ENCODE measurements at places on chromosomes 12 and 14.

- DNase-seq: no peak
These were observed 39.1 kb downstream of the ADCK1 start for GRCh38 chr14:77838831-77839511.

DNA sequence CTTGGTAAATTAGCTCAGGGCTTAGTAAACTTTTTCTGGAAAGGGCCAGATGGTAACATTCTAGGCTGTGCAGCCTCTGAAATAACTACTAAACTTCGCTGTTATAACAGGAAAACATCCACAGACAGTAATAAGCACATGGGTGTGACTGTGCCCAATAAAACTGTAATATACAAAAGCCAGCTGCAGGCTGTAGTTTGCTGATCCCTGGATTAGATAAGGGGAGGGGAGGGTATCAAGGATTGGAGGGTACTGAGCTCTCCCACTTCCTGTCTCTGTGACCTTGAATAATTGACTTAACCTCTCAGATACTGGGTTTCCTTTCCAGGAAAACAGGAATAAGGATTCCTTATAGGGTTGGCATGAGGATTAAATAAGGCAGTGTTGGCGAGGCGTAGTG lies 81.2 kb downstream of the CCDC60 start:
- no peak for DNase-seq

GRCh38 chr12:106074706-106075392 lies 63.9 kb downstream of the NUAK1 start:
- no peak for DNase-seq

DNA sequence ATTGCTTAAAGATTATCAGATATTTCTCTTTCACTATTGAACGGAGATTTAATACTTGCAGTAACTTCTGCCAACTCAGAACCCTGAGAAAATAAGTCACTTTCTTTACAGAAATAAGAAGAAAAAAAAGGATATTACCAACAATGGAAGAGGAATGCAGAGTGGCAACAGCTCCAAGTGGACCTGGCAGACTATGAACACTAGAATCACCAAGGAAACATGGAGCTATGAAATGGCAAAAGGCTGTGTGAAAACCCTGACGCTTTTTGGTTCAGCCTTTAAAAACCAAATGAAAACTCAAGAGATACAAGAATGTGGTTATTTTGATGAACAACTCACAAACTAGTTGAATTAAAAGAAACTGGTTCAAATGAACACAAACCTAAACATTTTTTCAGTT lies 17.7 kb downstream of the DTD2 start:
- no peak for DNase-seq

GRCh38 chr12:69366796-69367195 lies 7.3 kb downstream of the YEATS4 start:
- no peak for DNase-seq

- DNase-seq: no peak
These were observed 8.2 kb downstream of the VDR start for GRCh38 chr12:47896633-47897032.

GRCh38 chr12:104958001-104958804 lies at the start of gene SLC41A2:
Gene SLC41A2 (minus strand): TSS chr12:104958290. CDS start chr12:104928527, 29,763 bp downstream.
- no peak for DNase-seq

DNA sequence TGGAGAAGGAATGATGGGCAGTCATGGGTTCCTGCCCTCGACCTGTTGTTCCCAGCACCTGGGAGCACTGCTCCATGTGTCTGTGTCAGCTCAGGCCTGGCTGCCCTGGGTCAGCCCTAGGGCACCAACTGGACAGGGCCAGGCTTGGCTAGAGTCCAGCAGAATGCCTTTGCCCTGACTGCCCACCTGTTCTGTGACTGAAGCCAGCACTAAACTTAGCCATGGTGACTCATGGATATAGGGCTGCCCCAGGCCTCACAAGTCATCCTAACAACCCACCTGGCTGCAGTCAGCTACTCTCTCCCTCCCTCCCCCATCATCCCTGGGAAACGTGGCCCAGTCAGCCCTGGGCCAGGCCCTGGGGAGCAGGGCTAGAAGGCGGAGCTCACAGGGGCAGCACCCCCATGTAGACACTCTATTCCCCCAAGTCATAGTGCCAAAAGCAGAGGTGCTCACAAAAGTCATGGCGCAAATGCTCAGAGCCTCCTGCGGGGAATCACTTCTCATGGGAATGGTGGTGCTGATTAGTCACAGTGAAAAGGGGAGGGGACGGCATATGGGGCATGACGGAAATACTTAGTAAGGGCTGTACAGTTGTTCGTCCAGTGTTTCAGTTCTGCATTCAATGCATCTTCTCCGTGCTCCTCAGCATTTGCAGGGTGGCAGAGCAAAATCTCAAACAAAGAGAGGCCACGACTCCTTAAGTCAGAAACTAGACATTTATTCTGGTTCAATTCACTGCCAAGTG lies 52.0 kb upstream of the NTF3 start:
- no peak for DNase-seq

- no peak for DNase-seq
These were observed 555.6 kb downstream of the CCER1 start for GRCh38 chr12:90399357-90399756.

DNA sequence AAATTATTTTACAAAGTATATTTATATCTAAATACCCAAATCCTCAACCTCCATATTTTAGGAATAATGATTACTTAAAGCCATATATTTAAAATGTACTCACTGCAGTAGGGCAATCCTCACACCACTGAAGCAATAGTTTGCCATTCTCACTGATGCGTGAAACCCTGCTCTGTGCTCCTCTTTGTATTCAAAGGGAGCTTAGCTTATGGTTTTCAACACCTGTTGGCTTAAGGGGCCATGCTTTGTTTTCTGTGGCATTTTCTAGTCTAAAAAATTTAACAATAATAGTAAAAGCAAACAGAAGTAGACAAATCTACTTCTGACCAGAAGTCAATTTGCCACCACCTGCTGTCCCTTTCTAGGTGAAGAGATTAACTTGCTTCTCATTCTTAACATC lies 294.6 kb downstream of the FLRT2 start:
- no peak for DNase-seq

DNA sequence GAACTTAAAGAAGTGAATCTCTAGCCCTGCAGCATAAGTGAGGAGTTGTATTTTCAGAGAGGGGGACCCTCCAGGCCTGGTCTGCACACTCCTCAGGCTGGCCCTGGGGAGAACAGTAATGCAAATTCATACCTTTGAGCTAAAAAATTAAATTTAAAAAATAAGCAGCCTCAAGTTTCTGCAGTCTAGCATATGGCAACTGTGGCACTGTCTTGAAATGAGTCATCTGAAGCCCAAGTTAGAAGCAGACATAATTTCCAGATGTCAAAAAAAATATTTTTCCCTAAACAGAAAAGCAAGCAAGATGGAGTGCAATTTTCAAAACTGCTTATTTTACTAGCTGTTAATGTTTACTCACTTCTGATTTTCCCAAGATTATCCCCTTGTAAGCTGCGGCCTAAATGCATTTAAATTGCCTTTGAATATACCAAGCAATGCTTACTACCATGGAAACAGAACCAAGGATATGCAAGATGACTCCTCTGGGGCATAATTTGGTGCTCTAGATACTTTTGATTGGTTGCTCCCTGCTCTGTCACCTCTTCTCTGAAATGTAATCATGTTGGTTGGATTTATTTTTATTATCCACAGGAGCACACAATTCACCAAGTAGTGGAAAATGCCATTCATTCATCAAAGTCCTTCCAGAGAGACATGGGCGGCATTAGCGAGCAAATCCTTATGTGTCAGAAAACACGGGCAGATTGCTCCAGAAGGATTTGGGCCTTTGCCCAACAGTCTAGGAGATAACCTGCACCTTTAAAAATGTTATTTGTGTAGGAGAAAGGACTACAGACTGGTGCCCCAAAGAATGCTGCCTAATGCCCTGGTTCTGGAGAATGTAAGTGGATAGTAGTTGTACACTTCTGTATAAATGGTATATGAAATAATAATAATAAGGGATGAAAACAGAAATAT lies 25.0 kb upstream of the DHRS7 start:
- no peak for DNase-seq

GRCh38 chr12:122871851-122872780 lies 23.8 kb downstream of the VPS37B start:
- no peak for DNase-seq

GRCh38 chr14:49339130-49339529 lies 247.1 kb downstream of the RPS29 start:
- DNase-seq: no peak

DNA sequence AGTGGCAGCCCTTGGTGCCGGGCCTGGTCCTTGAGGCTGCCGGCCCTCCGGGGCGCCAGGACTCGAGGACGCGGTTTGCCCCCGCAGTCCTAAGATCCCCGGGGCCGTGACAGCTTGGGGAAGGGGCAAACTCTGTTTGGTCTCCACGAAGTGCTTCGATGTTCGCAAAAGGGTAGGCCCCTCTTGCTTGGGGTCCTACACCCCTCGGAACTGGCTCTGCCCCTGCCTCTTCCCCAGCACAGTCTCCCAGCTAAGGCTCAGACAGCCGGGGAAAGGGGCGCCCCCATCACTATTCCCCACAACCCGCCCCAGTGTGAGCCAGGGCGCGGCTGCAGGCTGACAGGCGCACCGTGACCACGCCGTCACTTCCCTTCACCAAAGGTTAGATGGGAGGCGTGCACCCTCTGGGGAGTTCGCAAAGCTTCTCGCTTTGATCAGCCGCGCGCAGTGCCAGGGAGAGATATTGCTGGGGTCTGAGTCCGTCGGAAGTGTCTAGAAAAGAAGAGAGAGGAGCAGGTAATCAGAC lies 7.2 kb upstream of the OTX2 start:
- DNase-seq: no peak

- no peak for DNase-seq
These were observed 184.8 kb downstream of the SLC16A7 start for GRCh38 chr12:59780605-59781135.

- no peak for DNase-seq
These were observed 451 bp downstream of the IRAK3 start for GRCh38 chr12:66189486-66189843.

DNA sequence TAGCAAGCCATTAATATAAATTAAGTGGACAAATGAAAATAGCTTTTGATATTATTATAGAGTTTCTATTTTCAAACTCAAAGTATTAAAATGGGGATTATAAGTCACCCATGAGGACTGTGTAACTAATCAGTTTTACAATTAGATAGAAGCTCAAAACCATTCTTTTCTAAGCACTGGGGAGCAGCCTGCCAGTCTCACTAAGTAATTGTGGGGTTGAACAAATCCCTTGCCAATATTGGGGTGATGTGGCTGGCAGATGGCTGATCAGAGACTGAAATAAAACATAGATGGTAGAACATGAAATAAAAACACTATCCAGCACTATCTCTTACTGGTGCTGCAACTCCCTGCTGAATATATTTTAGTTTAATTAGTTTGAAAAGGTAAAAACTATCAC lies 353.2 kb downstream of the FLRT2 start:
- DNase-seq: no peak

DNA sequence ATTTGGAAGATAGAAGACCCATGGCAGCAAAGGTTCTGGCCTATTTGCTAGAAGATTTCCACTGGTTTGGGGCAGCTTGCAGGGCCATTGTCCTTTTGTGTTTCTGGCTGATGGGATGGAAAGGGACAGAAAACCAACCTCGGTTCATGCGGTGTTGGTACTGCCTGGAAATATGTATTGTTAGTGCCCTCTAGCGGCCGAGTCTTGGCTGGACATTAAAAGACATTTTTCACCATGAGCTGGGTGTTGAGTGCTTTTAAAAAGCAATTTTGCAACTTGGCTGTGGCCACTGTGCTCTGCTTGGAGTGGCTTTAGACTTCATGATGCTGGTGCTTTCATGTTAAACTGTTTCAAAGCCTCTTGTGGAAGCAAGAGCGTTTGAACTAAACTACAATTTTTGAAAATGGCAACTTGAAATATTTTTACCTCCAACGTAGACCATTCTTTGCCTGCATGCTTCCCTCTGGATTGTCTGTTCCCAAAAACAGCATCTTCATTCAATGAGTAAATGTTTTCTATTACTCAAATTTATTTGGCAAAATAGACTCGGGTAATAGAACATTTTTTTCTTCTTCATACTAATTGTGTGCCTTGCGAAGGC lies 102.7 kb upstream of the TBX5 start:
- no peak for DNase-seq

Data from cerebellar nuclear complex (tissue), 1 donor.